Endothelial cell of umbilical vein (primary cell): ENCODE measurements at places on chromosomes 16 and 17. TPM values are rescaled to one million over a fixed set of nuclear protein-coding genes. Genes with fewer than 3 reads are reported as not detected.

DNA sequence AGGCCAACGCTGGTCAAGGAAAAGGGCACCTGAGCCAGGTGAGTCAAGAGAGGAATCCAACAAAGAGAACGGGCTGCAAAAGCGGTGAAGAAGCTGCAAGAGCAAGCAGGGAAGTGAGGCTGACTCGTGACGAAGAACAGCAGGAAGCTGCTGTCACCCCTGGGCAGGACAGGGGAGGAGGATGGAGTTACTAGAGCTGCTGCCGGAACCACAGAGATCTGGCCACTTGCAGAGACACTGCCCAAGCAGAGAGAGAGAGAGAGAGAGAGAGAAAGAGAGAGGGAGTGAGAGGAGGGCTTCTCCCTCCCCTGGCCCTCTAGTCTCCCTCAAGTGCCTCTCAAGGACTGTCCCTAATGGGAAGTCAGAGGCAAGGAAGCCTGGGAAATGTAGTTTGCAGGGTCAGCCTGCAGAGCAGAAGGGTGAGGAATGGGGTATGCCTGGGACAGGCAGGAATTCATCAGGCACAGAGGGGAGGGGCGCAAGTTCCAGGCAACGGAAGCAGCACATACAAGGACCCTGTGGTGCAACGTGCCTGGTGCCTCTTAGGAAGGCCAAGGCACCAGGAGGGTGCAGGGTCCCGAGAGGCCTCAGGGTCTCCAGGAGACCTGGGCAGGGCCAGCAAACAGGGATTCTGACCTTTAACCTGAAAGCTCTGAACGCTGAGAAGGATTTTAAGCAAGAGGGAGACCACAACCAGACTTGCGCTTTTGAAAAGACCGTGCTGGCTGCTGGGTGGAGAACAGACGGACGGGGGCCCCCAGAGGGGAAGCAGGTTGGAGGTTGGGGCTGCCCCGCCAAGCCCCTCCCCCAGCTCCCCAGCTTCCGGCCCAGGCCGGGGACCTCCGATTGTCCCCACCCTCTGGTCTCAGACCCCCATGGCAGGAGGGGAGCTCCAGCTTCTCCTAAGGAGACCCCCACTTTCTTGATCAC lies 45.8 kb upstream of the CIBAR2 start:
- DNase-seq, result no peak

GRCh38 chr16:80436510-80436909 lies 104.3 kb upstream of the DYNLRB2 start:
- DNase-seq, result no peak

- DNase-seq, result peak; percentile 9
These were observed 2.9 kb upstream of the EPX start for GRCh38 chr17:58189436-58190146.

DNA sequence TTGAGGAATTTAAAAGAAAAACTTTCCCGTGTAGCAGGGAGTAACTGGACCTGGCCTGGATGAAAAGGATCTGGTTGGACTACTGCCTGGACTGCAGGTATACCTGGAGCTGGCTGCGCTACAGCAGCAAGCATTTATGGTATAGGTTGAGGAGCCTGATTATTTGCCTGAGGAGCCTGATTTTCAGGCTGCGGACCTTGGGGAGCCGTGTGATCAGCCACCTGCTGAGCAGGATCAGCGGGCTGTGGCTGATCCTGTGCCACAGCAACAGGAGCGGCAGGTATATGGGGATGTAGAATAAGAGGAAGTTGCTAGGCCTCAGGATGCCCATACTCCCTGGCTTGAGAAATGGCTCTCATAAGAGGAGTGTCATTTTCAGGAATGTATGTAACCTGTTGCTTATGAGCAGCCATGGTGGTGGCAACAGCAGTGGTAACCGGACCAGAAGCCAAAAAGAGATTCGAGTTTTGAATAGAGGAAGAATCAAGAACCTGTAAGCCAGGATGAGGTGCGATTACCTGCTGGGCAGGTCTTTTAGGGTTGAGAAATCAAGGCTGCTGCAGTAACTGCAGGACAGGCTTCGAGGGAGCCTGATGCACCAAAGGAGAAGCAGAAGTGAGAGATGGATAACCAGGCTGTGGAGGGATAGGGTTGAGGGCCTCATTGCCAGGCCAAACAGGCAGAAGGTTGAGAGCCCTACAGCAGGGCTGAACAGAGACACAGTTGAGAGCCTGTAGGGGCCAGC lies 60.9 kb upstream of the ARL4D start:
- DNase-seq, result no peak

DNA sequence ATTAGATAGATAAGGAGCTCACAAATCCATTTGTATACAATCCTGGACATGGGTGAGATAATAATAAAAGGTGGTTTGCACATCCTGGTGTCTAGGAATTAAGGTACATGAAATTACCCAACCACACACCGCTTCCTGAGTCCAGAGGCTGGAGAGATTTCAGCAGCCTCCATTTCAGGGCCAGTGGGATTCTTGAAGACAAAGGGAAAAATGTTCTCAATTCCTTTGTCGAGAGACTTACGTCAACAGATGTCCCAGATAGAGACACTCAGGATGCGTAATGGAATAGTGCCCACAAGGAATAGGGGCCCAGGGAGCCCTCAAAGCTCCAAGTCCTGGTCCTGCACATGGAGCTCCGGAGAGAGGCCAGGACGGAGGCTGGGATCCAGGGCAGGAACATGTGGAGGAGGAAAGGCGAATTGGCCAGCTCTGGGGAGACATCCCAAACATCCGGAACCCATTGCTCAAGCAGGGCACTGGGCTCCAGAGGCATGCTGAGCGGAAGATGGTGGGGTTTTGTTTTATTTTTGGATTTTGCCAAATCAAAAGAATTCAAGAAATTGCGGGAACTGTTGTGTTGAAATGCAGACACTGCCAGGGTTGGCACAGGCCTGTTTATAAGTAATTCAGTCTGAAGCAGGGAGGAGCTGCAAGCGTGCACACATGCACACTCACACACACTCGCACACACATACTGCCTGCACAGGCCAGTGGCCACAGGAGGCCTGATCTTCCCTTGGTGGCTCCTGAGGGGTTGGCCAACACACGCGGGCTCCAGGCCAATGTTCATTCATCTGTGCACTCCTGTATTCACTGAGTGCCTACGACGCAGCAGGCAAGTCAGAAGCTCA lies 97.2 kb downstream of the NOG start:
- no peak for DNase-seq

- DNase-seq, result no peak
These were observed 19.9 kb downstream of the TNRC6A start for GRCh38 chr16:24749310-24749709.

GRCh38 chr16:64133366-64133765 lies 988.5 kb downstream of the CDH11 start:
- DNase-seq, result no peak

- DNase-seq, result no peak
These were observed 110.6 kb upstream of the PLCG2 start for GRCh38 chr16:81668243-81669097.

- DNase-seq, result no peak
These were observed 55.5 kb upstream of the IL34 start for GRCh38 chr16:70590722-70591415.

- no peak for DNase-seq
These were observed 6.8 kb downstream of the TTYH2 start for GRCh38 chr17:74220219-74220618.

Gene FOXC2
- 7.2 and 7.7 TPM in 2 replicates for polyA plus RNA-seq

Gene TOP2A
- 25.5 and 31.3 TPM in 2 replicates for polyA plus RNA-seq

Gene FSCN2
- 0.32 and 0.46 TPM in 2 replicates for polyA plus RNA-seq

Gene NR1D1
- 2.3 and 2.5 TPM in 2 replicates for polyA plus RNA-seq

Gene NLRC5
- 7.4 and 8.0 TPM in 2 replicates for polyA plus RNA-seq

Gene CACNG5
- not detected in 2 replicates for polyA plus RNA-seq

Gene FBXO39
- polyA plus RNA-seq, result 2.7 and 3.1 TPM in 2 replicates
